NCI-H774 (cell line): ENCODE measurements at places on chromosomes 1 and 21.

GRCh38 chr1:119372503-119373086, 4.0 kb downstream of the HAO2 start:
- DNase-seq = no peak

GRCh38 chr1:86865973-86866637, 47.8 kb downstream of the SELENOF start:
- no peak for DNase-seq

- no peak for DNase-seq
These were observed 159.0 kb downstream of the CASZ1 start for GRCh38 chr1:10637400-10637799.

GRCh38 chr1:230299191-230300006, 126.7 kb downstream of the PGBD5 start:
- DNase-seq = no peak

DNA sequence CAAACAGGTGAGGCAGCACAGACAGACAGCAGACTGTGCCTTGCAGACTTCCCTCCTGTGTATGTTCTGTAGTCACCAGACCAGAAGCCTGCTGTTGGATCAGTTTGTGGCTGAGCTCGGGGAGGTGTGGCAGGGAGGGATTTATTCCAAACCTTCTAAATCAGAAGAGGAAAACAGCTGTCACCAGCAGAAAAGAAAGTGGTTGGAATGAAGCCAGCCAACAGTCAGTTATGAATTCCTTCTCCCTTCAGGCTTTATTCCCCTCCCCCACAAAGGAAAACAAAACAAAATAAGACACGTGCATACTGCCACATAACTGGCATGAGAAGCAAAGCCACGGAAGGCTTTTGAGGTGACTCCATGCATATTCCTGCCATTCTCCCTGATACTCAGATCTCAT, 19.0 kb upstream of the PIGV start:
- DNase-seq = no peak

DNA sequence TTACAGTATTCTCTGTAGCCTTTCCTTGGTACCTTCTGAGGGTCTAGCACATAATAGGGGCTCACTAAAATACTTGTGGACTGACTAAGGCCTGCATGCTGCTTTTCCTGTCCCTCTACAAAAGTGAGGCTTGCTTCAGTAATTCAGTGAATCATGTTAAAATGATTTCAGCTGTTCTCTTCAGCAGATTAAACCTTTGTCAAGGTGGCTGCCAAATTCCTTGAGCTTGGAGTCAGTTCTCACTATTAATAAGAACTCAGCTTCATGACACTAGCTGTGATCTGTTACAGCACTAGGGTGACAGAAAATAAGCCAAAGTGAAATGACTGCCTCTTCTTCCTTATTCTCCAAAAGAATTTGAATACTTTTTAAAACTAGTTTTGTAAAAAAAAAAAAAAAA, 128.8 kb downstream of the KCNN3 start:
- DNase-seq = no peak

DNA sequence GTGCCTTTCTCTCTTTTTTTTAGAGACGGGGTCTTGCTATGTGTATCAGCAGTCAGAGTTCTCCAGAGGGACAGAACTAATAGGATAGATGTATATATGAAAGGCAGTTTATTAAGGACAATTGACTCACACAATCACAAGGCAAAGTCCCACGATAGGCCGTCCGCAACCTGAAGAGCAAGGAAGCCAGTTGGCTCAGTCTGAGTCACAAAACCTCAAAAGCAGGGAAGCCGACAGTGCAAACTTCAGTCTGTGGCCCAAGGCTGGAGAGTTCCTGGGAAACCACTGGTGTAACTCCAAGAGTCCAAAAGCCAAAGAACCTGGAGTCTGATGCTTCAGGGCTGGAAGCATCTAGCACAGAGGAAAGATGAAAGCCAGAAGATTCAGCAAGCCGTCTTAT, 16.3 kb upstream of the H3-3A start:
- DNase-seq = no peak
